ENCODE measurements at places on chromosomes 6 and 20. TPM values are rescaled to one million over a fixed set of nuclear protein-coding genes. Genes with fewer than 3 reads are reported as not detected.
A peak's percentile ranks its signal among the peaks of the same experiment; 100 is the strongest.

Gene PARD6B
- total RNA-seq, result 0.20 TPM

Gene PCK1
- not detected for total RNA-seq

Gene OLIG3
- total RNA-seq, result not detected

Gene SLC12A5
- total RNA-seq, result 0.44 TPM

Gene ABCC10
- total RNA-seq, result 10.2 TPM

Gene SUMO4
- total RNA-seq, result 1.2 TPM

Gene SEL1L2
- not detected for total RNA-seq

GRCh38 chr6:106510090-106510970 lies 119.0 kb downstream of the RTN4IP1 start:
- no peak for DNase-seq

- no peak for DNase-seq
Measured at GRCh38 chr6:164252291-164252690, 837.8 kb downstream of the QKI start.

DNA sequence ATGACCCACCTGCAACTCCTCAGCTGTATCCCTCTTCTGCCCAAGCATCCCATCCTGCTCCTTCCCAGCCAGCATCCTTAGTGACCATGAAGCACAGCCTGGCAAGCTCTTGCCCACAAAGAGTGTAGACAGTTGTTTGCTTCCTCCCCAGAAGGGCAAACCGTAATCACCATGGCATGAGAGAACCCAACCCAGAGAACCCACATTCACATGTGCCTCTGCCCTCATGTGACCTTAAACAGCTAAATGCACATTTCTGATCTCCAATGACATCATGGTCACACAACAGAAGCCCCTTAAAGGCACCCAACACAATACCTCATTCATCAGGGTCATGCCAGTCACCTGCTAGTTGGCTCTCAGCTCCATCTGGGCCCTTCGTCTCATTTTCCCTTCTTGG lies 162.8 kb upstream of the CDYL start:
- no peak for DNase-seq

DNA sequence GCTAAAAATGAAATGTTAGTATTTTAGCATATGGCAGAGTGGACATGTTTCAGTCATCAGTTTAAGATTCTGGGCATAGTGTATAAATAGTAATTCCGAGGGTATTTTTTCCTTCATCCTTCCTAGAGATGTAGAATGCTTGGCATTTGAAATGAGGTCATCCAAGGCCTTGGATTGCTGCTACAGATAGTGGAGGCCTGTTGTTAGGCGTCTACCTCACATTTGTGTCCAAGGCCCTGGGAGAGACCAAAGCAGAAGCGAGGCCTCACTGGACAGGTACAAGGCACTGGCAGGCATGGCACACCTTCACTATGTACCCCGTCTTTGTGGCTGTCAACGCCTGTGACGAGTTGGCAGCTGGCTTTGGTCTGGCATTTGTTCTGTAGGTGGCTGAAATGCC lies 58.0 kb downstream of the DTD1 start:
- DNase-seq, result no peak

DNA sequence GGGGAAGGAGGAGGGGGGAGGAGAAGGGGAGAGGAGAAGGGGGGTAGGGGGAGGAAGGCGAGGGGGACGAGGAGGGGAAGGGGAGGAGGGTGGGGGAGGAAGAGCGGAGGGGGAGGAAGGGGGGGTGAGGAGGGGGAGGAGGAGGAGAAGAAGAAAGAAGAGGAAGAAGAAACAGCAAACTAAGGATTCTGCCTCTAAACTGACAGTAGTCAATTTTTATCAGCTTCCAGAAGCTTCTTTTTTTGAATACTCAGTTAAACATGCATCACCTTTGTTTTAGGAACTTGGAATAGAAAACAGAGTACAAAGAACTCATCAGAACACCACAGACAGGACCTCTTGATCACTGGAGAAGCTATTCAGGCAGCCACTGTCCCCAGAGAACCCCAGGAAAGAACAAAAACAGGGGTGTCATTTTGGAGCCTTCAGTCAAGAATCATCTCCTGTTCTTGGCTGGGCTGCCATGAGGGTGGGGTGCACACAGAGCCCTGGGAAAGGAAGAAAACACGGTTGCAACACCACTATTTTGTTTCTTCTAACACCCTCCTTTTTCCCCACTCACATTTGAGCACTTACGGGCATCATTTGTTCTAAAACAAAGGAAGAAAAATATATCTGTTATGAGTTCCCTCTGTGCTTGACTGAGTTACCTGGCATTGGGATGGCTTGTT lies 67.4 kb downstream of the TMEM170B start:
- no peak for DNase-seq

- peak; percentile 89 for DNase-seq
Measured at GRCh38 chr6:132490024-132490423, 22.9 kb downstream of the STX7 start.

GRCh38 chr20:45883100-45883469 lies 2.1 kb downstream of the ZSWIM1 start:
- no peak for DNase-seq

DNA sequence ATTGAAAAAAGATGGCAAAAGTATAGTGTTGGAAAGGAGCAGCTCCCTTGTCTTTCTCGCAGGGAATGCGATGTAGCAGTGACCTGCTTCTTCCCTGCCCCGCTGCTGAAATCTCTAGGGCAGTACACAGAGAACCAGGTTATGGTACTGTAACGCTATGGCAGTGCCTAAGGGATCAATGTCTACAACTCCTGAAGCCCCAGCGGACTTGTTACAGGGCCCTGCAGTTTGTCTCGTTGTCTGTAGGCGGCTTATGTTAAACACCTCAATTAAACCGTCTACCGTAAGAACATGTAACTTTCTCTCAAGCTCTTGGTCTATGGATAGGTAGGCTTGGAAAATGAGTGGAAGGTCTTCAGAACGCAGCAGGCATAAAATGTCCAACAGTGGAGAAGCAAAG lies 44.8 kb upstream of the SLC17A4 start:
- DNase-seq, result no peak

DNA sequence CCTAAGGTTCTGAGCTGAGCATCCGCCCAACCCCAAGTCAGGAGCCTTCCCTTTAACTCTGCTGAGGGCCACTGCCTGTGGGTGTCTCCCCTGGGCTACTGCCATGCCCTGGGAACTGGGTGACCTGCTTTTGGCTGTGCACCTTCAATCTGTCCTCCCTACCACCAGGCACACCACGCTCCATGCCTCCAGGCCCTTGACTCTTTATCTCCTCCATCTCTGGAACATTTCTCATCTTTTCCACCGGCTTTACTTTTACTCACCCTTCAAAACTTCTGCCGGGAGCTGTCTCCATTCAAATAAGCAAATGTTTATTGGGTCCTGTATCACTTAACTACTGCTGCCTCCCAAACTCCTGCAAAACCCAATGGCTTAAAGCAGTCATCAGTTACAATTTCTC lies 83.3 kb upstream of the NHSL1 start:
- no peak for DNase-seq

DNA sequence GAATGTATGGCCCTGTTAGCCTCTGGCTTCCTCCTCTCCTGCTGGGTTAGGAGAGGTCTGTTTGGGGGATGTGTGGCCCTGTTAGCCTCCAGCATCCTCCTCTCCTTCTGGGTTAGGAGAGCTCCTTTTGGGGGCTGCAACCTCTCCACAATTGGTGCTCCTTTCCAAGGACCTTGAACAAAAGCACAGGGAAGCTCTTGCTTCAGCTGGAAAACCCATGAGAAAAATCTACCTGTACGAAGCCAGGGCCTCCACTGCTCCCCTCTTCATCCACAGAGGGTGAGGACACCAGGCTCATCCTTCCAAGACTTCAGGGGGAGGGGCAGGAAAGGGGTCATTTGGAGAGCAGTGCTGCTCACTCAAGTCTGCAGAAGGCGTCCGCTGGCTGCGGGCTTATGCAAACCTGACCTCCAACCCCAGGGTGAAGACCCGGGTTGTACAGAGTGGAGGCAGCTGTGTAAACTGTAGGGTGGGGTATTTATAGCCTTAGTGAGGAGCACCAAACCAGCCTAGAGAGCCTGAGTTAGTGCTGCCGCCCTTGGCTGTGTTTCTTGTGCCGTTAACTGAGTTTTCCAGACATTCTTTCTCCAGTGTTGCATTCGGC lies 62.1 kb downstream of the SLC24A3 start:
- no peak for DNase-seq

DNA sequence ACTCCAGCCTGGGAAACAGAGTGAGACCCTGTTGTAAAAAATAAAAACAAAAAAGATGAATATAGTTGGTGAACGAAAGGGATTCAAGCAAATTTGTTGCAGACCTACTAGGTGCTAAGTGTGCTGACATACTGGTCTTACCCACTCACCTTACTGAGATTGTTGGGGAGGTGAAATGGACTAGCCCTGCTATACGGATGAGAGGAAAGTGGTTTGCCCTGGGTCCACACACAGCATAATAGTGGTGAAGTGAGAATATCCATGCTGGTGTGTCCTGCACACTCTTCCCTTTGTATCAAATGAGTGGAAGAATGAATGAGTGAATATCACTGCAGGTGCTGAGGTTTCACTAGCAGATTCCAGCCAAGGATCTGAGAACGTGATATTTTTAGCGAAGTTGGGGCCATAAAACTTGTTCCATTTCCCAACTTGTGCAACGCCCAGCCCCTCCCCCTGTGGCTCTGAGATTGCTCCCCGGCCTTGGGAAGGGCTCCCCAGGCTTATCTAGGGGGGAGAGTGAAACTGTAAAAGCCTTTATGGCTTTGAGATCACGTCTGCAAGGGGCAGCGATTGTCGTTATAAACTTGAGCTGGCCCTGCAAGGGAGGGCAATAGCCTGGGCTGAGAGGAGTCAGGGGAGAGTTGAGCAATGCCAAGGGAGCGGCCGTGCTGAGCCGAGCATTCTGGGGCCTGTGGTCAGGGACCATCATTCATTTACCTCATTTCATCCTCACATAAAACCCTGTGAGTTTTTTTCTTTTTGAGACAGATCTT lies 33.2 kb upstream of the TTPAL start:
- no peak for DNase-seq

DNA sequence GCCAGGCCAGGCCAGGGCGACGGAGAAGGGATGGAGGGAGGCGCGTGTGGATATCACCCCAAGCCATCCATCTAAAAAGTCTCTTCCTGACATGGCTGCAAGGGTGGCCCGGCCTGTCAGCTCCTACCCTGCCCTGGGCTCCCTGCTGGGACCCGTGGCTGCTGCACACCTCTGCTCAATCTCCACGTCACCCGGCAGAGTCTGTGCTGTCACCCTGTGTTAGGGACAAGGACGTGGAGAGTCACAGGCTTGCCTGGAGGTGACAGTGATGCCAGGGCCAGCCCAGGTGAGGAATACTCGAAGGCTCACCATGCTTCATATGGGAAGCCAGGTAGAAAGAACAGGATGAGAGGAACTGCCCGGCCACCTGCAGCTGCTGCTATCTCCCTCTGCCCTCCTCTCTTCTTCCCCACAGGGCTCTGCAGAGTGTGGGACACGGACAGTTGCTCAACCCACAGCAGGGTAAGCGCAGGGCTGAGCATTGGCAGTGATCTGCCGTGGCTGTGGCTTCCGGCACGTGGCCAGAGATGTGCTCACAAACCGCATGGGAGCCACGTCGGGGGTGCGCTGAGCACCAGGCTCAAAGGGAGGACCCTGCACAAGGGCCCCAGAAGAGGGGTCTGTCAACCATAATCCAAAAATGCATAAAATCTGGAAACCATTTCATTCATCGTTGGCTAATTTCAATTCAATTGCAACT lies 214.3 kb downstream of the DLL1 start:
- no peak for DNase-seq

- no peak for DNase-seq
Measured at GRCh38 chr6:100796049-100796823, 84.9 kb downstream of the ASCC3 start.

GRCh38 chr6:111949546-111949945 lies 76.3 kb upstream of the FYN start:
- DNase-seq, result no peak

DNA sequence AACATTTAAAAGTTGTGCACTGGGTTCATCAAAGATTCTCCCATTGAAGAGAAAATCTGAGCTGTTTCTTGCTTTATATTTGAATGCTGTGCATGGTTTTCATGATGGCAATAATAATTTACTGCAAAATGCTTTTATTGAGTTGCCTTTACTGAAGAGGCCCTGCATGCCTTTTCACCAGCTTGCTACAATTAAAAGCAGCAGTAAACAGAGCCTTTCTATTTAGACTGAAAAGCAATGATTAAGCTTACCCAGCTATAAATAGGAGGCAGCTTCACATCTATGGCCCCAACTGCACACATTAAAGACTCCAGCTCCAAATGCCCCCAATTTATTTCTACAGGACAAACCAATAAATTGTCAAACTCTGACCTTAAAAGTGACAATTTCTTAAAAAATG lies 70.3 kb downstream of the ANKEF1 start:
- no peak for DNase-seq

DNA sequence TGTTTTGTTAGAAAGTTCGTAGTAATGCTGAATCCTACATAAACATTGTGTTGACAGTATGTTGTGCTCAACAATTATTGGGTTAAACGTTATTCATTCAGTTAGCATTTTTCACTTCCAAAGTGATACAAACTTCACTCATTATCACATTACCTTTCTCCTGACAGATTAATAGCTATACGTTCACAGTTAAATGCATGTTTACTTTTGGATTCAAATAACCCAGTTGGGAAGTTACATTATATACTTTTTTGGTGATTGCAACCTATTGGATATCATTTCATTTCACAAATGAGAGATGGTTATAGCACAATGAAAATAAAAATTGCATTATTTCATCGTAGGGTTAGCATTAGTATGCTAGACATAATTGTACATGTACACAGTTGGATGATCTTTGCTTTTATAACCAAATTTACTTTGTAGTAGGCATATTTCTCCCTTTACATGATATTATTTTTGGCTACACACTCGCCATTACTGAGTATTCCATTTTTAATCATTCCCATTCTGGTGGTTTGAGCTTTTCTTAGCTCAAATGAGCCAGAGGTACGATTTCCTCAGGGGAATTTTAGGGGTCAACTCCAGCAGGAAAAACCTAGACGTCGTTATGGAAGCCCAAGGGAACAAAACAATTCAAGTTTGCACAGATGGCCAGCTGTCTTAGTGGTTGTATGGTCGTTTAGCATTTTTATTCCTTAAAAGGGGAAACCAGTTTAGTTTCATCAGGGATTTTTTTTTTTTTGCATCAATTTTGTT lies 2.1 kb upstream of the HIVEP1 start:
- DNase-seq, result peak; percentile 69

DNA sequence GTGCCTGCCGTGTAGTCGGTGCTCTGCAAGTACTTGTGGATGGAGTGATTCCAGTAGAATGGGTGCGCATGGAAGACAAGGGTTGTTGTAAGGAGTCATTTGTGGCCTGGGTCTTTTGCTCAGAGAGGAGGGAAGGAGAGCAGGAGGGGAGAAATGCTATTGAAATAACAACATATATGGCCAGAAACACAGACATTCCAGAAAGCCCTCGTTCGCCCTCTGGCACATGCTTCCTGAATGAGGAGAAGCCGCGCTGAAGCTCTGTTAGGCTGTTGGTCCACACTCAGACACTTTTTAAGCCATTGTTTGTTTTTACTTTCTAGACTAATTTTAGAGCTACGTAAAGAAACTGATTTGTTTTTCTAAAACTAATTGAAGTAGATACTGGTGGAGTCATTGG lies 107.4 kb downstream of the RPP40 start:
- DNase-seq, result no peak

GRCh38 chr6:29737707-29738630 lies 14.7 kb downstream of the HLA-F start:
- DNase-seq, result peak; percentile 86

GRCh38 chr6:139154881-139155547 lies 20.1 kb downstream of the HECA start:
- DNase-seq, result no peak

- no peak for DNase-seq
Measured at GRCh38 chr6:41228096-41228495, at the start of gene TREML4. TSS of gene TREML4 (plus strand) at chr6:41228349. CDS start at chr6:41228428, 79 bp downstream.

- DNase-seq, result no peak
Measured at GRCh38 chr6:137777687-137778075, 89.4 kb upstream of the TNFAIP3 start.
